SK-MEL-5 (cell line): ENCODE measurements at places on chromosomes 13 and 19. TPM values are rescaled to one million over a fixed set of nuclear protein-coding genes. Genes with fewer than 3 reads are reported as not detected.

GRCh38 chr13:99043831-99044231 is 66.0 kb upstream of the DOCK9 start:
- DNase-seq = no peak

The HS6ST3 gene
- 0.03 TPM in 1 of 2 replicates, not detected in the other for total RNA-seq

DNA sequence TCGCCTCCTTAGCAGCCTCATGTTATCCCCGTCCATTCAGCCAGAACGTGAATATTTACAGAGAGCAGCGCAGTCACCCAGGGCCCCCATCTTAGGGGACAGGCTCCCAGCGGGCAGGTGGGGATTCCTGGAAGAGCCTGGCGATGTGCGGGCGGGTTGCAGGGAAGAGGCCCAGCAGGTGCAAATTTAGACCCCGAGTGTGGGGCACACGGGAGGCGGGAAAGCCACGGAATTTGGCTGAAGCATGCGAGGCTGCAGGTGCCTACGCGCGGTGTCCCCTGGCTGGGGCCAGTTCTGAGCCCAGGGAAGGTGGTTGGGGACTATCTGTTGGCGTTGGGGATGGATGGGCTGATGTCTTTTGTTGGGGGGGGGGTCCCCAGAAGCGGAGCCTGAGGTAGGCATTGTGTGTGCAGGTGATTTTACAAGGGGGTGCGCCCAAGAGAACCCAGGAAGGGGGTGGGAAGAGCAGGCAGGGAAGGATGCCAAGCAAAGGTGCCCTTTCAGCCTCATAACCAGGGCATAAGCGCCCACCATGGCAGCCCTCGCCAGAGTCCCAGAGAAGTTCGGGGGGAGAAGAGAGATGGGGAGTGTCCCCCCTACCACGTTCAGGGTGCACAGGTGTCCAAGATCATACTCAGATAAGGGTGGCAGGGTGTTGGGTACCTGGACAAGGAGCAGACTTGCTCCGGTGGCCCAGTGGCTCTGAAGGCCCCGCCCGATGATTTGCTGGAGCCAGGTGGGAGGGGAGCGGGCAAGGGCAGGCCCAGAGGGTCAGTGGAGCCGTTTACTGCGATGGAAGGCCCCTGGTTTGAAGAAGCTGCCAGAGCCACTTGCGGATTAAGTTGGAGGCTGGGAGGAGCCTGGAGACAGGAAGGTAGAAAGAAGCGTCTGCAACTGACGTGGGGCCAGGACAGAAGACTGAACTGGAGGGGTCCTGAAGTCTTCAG is 1.2 kb downstream of the TPGS1 start:
- DNase-seq = no peak

The TMEM238 gene
- total RNA-seq = 0.51 TPM in 1 of 2 replicates, not detected in the other

The SPIB gene
- total RNA-seq = not detected in 2 replicates

DNA sequence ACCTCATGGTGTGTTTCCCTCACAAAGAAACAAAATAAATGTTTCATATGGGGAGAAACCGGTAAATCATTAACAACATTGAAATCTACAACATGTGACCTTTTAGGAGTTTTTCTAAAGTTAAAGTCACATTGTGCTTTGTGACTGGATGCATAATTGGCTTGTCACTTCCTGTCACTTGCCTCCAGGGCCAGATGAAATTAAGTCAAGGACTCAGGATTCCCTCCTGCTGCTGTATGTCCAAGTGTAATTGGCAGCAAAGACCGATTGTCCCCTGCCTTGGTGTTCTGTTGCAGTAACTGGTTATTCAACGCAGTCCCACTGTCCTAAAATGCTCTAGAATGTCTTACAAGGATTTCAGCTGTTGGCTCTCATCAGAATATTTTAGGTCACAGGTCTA is 448.2 kb downstream of the LIG4 start:
- DNase-seq = no peak

- no peak for DNase-seq
Observed at GRCh38 chr19:18672044-18672451, 11.4 kb upstream of the CRTC1 start.

DNA sequence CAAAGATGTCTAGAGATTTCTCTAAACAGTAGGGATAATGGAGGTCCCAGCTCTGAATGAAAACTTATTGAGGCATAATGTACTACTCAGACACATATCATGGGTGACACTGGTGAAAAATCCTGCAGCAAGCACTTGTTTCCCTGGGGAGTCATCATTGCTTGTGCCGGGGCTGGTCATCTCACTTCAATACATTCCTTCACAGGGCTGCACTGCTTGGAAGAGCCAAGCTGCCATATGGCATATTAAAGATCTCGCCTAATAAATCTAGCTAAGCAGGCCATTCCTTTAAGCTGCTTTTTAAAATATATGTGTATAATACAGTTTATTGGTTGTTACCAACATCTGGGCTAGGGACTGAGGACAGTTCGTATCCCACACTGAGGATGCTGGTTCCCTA is 332.2 kb upstream of the GPC6 start:
- DNase-seq = no peak

The LIN7B gene
- 5.6 and 6.4 TPM in 2 replicates for total RNA-seq

DNA sequence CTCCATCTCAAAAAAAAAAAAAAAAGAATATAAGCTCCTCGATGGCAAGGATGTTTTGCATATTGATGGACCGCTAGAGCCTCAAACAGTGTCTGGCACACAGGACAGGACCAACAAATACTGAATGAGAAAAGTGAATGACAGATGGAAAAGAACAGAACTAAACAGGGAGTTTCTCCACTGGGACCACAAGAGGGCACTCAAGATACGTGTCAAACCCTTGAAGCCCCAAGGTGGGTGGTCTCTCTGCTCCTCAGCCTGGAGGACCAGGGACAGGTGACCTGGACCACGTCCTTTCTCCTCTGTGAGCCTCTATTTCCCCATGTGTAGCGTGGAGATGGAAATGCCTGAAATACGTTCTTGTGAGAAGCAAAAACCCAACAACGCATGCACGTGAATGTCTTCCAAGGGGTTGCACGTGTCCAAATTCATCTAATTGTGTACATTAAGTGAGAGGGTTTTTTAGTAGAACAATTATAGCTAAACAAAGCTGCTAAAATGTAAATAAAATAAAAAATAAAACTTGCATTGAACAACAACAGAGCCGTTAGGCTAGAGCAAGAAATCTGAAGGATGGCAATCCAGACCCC is 5.7 kb upstream of the CDC42EP5 start:
- DNase-seq = peak; percentile 62

GRCh38 chr19:34274827-34275625 is 20.7 kb downstream of the GARRE1 start:
- DNase-seq = peak; percentile 74

- DNase-seq = no peak
Observed at GRCh38 chr13:49093376-49093775, 117.7 kb downstream of the FNDC3A start.

The CIC gene
- total RNA-seq = 5.2 and 11.3 TPM in 2 replicates

DNA sequence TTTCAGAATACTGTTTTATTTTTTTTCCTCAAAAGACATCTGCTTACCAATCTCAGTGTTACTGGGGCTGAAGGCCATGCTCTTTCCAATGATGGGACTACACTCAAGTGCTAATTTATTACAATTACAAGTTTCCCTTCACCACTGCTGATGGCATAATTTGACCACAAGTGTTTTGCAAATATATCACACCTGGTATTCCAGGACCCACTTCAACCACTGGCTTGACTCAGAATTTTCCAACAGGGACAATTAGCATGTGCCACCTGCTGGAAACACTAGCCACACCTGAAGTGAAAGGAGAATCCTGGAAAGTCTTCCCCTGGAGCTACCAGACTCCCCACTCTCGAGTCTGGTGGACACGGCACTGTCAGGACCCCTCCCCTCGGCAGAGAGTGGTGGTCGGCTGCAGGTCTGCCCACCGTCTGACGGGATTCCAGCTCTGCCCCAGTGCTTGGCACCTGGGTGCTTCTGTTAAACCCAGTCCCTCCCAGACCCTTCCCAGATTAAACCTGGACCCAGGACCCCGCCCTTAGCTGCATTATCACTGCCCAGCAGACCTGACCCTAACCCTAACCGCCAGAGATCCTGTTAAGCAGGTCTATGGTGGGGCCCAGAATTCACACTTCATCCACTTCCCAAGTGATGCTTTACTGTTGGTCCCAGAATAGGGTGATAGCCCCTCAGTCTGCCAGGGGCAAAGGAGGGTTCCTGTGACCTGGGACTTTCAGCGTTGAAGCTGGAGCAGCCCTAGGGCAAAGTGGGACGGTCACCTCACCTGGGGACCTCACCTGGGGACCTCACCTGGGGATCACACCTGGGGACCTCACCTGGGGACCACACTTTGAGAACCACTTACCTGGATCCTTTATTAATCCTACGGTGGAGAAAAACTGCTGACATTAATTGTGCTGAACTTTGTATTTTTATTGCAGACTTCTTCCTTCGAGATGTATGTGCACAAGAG is 17.6 kb upstream of the RASA3 start:
- DNase-seq = no peak

The CGB5 gene
- total RNA-seq = not detected in 2 replicates

The ZNF415 gene
- 0.21 TPM in 1 of 2 replicates, not detected in the other for total RNA-seq

GRCh38 chr19:6464070-6464873 is at the start of gene CRB3:
Gene CRB3 (plus strand): TSS chr19:6464271. CDS start chr19:6464702, 431 bp downstream.
- no peak for DNase-seq

The NKPD1 gene
- total RNA-seq = 0.03 TPM in 1 of 2 replicates, not detected in the other

- DNase-seq = peak; percentile 70
Observed at GRCh38 chr13:20703780-20704458, 420 bp downstream of the IL17D start.

GRCh38 chr13:84303035-84303434 is 420.8 kb upstream of the SLITRK1 start:
- no peak for DNase-seq

DNA sequence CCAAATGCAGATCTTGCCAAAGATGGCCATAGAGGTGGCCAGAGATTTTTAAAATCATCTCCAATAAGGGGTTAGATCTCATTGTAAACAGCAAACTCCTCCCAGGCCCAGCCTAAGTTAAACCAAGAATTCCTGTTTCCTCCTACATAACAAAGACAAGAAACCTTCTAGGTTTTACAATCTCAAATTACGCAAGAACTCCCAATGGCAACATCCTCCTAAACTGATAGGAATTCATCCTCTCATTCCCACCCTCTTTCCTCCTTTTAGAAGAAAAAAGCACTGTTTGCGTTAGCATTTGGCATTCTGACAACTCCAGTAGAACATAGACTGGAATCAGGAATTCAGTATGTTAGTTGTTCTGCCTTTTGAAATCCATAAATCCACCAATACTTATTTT is 14.6 kb downstream of the PROSER1 start:
- DNase-seq = no peak

DNA sequence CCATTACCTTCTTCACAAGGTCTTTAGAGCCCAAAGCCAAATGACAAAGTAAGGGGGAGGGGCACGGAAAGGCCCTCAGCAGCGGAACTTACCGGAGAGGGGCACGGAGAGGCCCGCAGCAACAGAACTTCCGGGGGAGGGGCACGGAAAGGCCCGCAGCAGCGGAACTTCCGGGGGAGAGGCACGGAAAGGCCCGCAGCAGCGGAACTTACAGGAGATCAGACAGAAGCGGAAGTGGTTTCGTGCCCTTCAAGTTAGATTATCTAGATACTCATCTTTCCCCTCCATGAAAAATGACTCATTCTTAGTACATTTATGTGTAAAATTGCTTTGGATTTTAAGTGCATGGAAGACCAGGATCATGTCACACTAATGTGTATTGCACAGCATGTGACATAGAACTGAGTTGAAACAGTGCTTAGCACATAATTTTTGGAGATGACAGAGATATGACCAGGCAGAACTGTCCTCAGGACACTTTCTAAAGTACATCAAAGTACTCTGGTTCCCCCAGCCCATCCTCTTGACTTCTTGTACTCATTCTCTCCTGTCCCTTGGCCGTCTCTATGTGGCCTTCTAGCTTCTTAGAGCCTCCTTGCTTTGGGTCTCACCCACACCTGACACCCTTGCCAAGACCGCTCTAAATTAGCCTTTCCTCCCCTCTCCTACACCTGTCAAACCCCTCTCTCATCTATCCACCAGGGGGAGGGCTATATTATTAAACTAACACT is 25.7 kb upstream of the TPTE2 start:
- peak; percentile 15 for DNase-seq

The TJP3 gene
- 0.13 and 0.21 TPM in 2 replicates for total RNA-seq

- no peak for DNase-seq
Observed at GRCh38 chr13:73110814-73111213, 52.0 kb downstream of the KLF5 start.
